ENCODE measurements at places on chromosomes 7 and 10.

- no peak for DNase-seq
Observed at GRCh38 chr10:74165530-74165901, 14.5 kb downstream of the ADK start.

GRCh38 chr7:72217151-72217550, 195.0 kb downstream of the CALN1 start:
- no peak for DNase-seq

DNA sequence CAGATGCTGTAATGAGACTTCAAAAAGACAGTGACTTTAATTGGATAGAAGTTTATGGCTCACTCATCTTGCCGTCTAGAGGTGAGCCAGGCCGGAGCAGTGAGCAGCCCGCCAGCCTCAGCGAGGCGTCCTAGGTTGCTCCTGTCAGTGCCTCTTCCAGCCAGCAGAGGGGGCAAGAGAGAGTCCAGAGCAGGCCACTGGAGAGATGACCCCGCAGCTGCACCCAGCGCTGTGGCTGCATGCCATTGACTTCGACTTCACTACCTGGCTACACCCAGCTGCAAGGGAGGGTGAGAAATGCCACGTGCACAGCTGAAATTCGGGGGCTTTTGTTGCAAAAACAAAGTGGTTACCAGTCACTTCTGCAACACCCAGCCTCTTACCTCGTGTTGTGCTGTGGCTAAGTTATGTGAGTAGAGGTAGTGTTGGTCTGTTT, 26.5 kb downstream of the NUB1 start:
- DNase-seq = peak; percentile 49

- no peak for DNase-seq
Observed at GRCh38 chr7:18320422-18320821, 175.1 kb upstream of the HDAC9 start.

DNA sequence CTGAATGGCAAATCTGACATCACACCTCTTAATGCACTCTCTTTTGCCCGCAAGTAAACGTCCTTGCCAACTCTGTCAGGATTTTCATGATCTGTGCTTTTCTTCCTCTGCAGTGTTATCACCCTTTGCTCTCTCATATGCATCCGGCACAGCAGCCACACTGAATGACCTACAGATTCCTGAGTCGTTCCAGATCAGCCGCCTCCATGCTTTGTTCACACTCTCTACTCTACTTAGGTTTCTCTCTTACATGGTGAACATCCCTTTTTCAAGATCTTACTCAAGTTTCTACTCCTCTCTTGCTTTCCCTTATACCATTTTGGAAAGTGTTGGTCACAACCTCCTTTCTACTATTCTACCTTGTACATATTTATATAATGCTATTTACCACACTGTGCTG, 127.7 kb upstream of the AOAH start:
- no peak for DNase-seq

GRCh38 chr7:131363719-131364118, 36.0 kb downstream of the MKLN1 start:
- DNase-seq = no peak

DNA sequence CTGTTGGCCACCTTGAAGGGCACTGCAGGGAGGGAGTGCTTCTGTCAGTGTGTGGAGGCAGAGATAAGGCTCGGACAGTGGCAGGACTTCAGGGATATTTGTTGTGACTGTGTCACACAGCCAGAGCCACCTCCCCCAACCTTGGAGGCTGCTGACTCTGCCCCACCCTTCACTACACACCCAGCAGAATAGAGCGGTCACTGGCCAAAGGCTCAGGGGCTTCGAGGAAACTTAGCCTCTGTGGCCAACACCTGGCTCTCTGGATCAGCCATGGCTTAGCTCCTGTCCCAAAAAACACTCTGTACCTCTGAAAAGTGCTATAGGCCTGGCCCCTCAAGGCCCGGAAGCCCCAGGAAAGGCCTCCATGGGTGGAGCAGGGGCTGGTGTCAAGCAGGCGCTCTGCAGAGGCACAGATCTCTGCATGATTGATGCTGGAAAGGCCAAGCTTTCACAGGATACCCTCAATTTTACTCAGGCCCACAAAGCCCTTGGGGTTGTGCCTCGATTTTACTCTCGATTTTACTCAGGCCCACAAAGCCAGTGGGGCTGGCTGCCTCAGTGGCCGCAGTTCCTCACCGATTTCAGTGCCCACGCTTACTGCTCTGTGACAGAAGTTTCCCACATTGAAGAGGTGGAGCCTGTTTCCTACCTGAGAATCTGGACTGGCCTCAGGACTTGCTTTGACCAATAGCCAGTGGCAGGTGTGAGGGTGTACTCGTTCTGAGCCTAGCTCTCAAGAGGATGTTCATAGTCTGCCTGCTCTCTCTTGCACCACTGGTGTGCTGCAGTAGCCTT, 113.2 kb upstream of the GPR26 start:
- no peak for DNase-seq

GRCh38 chr7:73735528-73735905, 3.1 kb downstream of the ABHD11 start:
- no peak for DNase-seq

GRCh38 chr7:48096273-48096672, 7.2 kb downstream of the UPP1 start:
- no peak for DNase-seq

- DNase-seq = no peak
Observed at GRCh38 chr10:9921544-9921943, 1096.1 kb upstream of the CELF2 start.

DNA sequence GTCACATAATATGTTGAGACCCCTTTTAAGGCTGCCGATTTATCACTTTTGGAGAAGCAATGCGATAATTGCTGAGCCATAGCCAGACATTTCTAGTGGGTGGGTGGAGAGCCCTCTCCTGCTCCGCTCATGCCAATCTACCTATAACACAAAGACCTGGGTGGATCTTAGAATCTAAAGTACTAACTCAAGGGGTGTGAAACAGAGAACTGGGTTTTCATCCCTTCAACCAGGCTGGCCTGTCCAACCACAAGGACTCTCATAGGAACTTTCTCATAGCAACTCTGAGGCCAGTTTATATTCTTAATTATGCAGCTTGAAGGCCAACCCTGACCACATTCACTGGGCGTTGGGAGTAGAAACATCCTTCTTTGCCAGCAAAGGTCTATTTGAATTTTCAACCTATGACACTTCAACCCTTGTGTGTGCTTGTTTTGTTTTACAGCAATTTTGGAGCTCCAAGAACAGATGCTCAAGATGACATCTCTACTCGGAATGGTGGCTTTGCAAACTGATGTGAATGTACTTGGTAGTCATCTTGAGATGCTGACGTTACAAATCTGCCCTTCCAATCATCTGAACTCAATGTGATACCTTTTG, 1198.2 kb upstream of the AUTS2 start:
- no peak for DNase-seq

DNA sequence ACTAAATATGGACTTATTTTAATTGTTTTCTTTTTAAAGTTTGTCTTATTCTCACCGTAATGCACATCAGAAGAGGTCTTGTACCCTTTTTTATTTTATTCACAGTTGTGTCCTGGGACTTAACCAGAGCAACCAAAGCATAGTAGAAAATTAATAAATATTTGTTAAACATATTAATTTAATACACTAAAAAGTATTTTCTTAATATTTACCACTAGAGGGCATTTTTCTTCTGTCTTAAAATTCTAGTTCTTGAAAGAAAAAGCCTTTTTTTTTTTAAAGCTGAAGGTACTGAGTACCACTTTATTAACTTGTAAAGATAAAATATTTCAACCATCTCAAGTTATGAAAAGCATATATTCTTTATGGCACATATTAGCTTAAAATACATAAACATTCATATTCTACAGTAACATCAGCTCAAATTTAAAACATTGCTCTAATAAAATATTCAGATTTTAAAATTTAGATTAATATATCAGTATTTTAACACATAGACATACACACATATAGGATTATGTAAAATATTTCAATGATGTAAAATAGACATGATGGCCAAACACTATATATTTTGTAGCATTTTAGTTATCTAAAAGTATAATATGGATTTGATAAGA, 260.4 kb downstream of the SEMA3A start:
- DNase-seq = no peak

DNA sequence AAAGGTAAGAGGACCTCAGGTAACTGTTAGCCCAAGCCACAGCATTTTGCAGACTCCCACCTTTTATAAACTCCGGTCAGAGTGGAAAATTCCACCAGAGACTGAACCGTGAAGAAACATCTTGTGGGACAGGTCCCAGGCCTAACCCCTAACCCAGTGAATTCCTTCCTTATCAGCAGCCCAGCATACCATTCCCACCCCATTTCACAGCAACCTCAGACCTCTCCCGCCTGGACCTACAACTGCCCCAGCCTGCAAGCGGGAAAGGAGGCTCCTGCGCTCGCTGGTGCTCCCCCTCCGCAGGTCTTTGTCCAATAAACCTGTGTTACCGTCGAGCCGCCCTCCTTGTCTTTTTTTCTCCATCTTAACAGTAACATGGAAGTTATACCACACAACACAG, 736.6 kb downstream of the MAGI2 start:
- DNase-seq = no peak

GRCh38 chr7:57638666-57639065, 188.7 kb downstream of the ZNF716 start:
- DNase-seq = no peak

DNA sequence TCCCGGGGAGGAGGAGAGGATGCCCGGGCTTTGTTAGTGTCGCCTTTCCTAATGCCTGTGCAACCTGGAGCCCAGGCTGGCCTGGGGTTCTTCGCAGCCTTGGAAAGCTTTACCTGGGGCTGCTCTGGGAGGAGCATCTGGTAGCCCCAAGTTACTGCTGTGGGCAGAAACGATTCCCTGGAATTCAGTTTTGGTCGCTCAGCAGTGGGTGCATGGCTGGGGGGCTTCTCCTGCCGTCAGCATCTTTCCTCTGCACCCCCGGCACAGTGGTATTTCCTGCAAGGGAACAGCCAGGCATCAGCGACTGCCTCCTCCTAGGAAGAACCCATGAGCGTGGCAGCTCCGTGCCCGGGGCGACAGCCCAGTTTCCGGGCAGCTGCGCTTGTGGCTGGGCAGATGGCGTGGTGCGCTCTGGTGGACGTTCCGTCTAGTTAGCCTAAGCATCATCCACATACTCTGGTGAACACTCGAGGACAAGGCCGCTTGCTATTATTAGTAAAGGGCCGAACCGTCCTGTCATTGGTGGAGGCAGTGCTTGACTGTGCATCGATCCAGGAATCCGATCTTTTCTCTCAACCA, 107.0 kb upstream of the BTBD16 start:
- DNase-seq = no peak

DNA sequence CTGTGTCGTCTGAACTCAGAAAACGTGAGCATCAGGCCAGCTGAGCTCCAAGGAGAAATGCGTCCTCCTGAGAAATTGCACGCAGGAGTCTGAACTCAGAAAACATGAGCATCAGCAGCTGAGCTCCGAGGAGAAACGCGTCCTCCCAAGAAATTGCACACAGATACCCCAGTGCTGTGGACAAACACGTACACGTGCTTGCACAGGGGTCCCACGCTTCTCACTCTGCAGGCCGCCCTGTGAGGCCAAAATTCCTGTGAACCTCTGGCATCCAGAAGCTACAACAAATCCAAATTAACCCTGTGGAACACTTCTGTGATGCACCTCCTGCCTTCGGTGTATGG, 133.8 kb downstream of the WDR37 start:
- DNase-seq = no peak

GRCh38 chr10:16491933-16492332, 29.7 kb downstream of the C1QL3 start:
- DNase-seq = no peak

DNA sequence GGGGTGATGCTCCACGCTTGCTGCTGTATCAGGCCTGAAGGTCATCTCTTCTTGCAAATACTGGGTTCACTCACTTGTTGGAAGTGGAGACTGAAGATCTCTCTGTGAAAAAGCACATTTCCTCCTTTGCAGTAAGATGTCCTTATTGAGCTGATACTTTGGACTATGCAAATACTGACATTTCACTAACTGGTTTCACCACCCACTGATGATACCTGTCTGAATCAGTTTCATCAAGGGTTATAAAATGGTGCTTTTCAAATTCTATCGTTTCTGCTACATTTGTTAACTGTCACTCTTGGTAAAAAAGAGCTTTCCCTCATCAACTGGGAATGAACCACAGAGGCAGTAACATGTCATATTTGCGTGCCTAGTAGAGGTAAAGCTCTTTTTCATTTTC, 35.5 kb downstream of the RAB19 start:
- no peak for DNase-seq

- no peak for DNase-seq
Observed at GRCh38 chr10:128213156-128213555, 86.9 kb upstream of the MKI67 start.

GRCh38 chr7:133275446-133276095, 22.7 kb downstream of the EXOC4 start:
- DNase-seq = no peak

GRCh38 chr10:31757831-31758230, 170.8 kb downstream of the ARHGAP12 start:
- DNase-seq = no peak

DNA sequence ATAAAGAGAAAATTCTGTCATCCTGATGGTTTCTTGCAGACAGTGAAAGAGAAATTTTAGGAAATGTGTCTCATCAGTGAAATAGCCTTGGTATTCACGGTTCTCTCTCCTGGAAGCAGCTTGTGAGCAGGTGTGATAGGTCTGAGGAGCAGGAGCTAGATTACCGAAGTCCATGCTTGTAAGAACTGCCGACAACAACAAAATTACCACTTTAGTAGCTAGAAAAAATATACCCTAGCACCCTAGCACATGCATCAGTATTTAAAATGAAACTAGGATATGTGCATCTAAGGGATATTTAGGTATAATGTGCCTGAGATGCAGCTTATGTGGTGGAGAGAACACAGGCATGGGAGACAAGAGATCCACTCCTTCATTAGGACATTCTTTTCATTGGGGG, 82.3 kb downstream of the VPS50 start:
- DNase-seq = no peak

- no peak for DNase-seq
Observed at GRCh38 chr10:24907956-24908355, 44.5 kb downstream of the PRTFDC1 start.

GRCh38 chr7:157662110-157662791, 325.4 kb downstream of the DNAJB6 start:
- no peak for DNase-seq

GRCh38 chr10:59315465-59315864, 46.9 kb downstream of the FAM13C start:
- no peak for DNase-seq

- DNase-seq = no peak
Observed at GRCh38 chr7:36521911-36522310, 132.2 kb downstream of the ANLN start.

- DNase-seq = no peak
Observed at GRCh38 chr10:5442065-5442989, 30.0 kb downstream of the NET1 start.

DNA sequence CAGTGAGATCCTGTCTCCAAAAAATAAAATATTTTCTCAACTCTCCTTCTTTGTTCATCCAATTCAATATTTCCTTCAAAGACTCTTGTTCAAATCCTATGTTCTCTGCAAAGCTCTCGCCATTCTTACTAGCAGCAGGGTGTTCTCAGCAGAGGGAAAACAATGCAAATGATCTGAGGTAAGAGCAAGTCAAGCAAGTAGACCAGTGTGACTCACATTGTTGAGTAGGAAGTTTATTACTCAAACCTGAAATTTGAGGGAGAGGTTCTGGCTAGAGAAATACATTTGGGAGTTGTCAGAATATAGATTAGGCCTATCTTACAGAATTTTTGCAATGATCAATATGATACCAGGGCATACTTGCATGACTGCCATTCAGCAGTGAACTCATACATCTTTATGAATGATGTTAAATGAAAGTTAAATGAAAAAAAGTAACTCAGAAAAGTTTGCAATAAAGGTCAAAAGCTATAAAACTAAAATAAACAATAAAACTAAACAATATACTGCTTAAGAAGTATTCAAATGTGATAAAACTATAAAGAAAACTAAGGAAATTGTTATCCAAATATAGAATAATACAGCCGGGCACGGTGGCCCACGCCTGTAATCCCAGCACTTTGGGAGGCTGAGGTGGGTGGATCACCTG, 5.8 kb downstream of the IDE start:
- DNase-seq = no peak
